ENCODE measurements at places on chromosomes 7 and 10.

GRCh38 chr10:78931321-78932053 is 137.3 kb upstream of the ZMIZ1 start:
- DNase-seq = no peak

DNA sequence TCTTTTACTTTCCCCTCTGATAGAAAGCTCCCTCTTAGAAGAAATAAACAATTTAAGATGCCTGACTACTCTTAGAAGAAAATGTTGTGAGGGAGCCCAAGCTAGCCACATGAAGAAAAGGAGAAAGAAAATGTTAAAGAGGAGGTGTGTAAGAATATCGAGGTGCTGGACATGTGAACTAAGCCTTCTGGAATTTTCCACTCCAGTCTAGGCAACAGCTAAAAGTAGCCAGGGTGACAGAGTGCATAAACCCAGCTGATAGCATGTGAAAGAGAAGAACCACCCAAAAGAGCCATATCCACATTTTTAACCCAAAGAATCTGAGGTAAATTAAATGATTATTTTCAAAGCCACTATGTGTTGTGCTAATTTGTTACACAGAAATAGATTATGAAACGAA is 1690.6 kb upstream of the LRRTM3 start:
- no peak for DNase-seq

- no peak for DNase-seq
These were observed 109.3 kb upstream of the INSIG1 start for GRCh38 chr7:155188357-155188756.

GRCh38 chr7:139698844-139699243 is 79.0 kb downstream of the HIPK2 start:
- no peak for DNase-seq

GRCh38 chr7:139515266-139515665 is 8.2 kb upstream of the CLEC2L start:
- no peak for DNase-seq

DNA sequence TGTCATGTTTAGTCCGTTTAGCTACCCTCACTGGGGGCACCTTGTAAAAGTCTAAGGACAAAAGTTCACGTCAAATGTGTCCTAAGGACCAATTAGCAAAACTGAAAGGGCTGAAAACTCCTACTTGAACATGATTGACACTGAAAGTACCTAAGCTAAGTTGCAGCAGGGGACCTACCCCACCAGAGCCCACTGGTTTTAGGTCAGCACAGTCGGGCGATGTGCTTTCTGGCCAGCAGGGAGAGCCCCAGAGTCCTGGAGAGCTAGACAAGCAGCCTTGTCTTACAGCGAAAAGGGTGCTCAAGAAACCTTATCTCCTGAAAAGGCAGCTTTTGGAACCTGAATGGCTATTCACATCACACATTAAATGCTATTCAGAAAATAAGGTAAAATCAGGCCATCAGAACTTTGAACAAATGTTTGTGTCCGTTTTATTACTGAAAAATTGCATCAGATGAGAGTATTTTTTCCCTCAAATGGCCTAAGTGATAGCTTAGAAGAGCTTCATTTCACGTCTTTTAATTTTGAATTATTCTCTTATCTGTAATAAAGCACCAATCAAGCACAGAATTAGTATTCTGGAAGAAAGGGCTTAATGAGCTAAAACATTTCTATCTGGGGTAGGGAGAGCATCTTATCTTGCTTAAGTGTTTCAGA is 52.2 kb upstream of the MKI67 start:
- peak; percentile 15 for DNase-seq

DNA sequence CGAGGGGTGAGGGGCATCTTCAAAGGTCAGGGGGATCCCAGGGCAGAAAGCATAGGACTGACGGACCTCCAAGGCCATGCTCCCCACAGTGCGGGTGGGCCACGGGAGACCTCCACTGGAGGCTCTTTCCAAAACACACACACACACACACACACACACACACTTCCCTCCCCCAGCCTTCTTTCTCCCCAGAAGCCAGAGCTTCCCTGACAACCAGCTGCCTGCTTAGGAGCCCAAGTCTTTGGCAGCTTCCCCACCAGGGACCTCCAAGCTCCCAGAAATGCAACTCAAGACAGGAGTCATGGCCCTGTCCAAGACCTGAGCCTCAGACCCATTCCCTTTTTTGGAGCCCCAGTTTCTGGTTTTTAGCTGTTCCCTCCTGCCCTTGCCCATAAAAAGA is 710 bp upstream of the C10orf105 start:
- no peak for DNase-seq

GRCh38 chr7:137873524-137873923 is 26.8 kb upstream of the DGKI start:
- DNase-seq = no peak
